SW 1271 (cell line): ENCODE measurements at places on chromosomes 12 and 14.

DNA sequence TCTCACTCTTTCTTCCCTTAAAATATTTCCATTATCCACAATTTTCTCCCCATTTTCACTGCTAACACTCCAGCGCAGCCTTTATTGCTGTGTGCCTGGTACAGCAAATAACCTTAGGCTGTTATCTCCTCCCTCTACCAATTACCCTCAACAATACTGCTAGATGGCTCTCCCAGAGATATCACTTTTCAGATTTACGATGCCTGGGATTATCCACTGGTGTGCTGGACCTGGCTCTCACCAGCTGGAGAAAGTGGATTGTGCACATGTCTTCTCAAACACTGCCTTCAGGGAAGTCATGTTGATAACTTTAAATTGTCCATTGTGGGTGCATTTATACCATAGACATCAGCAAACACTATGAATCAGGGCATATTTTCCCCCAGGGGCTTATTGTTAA is 101.9 kb upstream of the ADAMTS20 start:
- DNase-seq, result no peak

DNA sequence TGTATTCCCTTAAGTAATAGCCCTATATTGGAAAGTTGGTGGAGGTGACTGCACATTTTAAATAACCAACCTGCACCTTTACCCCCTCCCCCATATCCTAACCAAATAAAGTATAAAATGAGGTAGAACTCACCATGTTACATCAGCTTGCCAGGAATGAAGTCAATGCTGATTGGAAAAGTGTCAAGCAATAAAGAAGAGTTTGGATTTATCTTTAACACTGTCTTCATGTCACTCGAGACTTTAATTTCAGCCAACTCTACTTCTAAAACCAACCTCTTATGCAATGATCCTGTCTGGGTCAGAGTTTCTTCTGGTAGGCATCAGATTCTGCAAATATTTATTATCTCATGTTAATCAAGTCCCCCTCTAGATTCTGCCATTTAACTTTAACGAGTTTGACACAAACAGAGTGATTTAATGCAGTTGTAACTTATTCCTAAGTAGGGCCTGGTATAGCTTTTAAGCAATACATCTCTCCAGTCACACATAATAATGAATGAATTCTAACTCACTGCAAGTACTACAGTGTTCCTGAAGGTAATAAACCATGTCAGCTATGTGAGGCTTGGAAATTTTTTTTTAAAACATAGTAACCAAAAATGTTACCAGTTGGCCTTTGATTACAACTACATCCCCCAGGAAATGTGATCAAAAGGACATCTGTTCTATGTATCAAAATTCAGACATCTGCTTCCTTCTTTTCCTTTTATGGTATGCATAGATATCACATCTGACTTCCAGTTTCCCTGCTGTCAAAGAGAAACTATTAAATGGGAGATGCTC is 98.7 kb downstream of the ERGIC2 start:
- no peak for DNase-seq

- DNase-seq, result no peak
Measured at GRCh38 chr14:21071225-21072030, 1.3 kb downstream of the ARHGEF40 start.

GRCh38 chr12:39173726-39174125 is 268.3 kb upstream of the CPNE8 start:
- DNase-seq, result no peak

DNA sequence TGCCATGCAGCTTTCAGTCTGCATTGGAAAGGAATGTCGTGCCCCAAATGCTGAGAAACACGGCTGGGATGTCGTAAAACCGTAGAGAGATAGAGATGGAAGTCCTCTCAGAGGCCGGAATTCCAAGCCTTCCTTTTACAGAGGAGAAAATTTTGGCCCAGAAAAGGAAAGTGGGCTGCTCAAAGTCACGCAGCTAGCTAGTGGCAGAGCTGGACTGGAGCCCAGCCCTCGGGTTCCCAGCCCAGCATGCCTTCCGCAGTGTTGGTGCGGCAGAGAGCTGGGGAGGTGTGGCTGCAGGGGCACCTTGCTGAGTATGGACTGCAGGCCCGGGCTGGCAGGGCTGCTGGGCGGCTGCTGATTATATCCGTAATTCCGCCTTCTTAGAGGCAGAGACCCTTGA is 50.3 kb downstream of the KCNA1 start:
- no peak for DNase-seq

GRCh38 chr14:55272922-55273321 is 1.7 kb downstream of the FBXO34 start:
- DNase-seq, result no peak
